ENCODE measurements at places on chromosomes 4 and X.

- no peak for DNase-seq
Observed at GRCh38 chr4:88264336-88264735, 20.0 kb downstream of the PPM1K start.

GRCh38 chr4:175947117-175947722 is 118.4 kb upstream of the WDR17 start:
- no peak for DNase-seq

DNA sequence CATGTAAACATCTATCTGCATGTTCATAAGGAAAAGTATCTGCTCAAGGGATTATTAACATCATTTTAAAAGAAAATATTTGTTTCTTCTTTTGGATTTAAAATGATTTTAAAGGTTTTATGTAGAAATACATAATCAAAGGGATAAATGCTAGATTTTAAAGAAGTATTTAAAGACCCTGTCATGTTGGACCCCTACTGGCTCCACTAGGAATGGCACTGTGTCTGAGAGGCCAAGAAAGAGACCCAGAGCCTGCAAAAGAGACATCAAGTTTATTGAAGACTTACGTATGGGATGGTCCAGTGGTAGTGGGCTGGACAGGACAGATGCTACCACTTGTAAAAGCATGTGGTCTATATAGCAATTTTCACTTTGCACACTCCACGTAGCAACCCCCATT is 78.7 kb upstream of the PCDH18 start:
- DNase-seq: no peak

DNA sequence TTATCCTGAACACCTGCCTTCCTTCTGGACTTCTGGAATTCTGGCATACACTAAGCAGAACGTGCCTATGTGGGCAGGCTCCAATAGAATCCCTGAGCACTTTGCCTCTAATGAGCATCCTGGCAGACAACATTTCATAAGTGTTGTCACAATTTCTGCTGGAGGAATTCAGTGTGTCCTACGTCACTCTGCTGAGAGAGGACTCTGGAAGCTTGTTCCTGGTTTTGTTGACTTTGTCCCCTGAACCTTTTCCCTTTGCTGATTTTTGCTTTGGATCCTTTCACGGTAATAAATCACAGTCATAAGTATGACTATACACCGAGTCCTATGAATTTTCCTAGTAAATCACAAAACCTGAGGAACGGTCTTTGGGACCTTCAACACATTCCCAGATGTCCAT is 43.2 kb downstream of the MTMR8 start:
- DNase-seq: no peak

DNA sequence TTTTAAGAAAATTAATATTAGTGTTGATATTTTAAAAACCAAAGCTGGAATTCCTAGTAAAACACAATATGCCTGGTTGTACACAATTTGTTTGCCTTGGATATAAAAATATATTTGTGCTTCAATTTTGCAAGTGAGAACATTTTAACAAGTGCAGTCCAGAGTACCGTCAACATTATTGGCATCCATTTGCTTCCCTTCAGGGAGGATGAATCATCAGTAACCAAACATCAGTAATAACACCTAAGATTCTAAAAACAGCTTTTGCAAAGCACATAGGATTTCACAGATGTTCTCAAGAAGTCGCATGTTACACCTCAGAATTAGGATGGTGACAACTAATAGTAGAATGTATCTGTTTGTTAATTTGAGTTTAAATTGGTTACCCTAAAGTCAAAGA is 262.6 kb upstream of the BMP3 start:
- DNase-seq: no peak

DNA sequence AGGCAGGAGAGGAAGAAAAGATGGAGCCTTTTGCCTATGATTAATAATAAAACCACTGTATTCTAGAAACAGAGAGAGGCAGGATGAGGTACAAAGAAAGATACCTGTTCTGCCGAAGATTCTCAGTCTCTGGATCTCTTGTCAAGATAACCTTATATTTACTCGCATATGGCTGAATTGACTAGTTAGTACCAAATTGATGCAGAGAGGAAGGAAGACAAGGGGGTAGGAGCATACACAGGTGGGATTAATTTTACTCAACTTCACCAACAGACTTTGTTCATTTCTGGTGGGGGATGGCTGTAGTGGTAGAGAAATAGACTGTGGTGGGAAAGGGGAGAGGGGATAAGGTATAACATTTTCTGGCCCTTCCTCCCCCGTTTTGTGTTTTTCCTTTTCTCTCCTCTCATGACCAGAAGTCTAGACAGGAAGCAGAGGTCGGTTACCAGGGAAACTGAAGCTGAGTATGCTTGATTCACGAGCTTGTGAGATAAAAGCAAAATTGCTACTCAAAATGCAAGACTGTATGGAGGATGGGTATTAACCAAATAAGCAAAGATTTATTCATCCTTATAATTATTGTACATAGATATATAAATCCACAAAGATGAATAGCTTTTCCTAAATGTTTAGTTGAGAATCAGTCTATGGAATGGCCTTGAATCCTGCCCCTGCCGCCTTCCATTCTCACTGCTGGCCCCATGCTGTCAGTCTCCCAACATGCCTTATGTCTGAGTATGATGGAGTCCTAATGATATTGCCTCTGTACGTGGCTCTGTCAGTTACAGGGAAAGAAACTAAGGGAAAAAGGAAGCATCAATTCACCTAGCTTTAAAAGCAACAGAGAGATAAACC is 17.8 kb upstream of the PAGE2B start:
- DNase-seq: no peak

DNA sequence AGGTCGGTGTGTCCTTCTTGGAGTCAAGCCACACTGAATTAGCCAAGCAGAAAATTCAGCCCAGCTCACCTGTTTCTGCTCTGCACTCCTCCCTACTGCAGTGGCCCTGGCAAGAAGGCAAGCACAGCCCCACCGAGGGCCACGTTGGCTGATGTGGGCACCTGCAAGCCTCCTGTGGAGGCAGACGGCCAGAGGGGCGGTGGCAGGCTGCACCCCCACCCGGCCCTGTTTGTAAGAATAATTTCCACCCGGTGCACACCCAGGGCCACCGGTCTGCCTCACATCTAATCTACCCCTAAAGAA is 18.8 kb downstream of the PPP2R2C start:
- DNase-seq: no peak

GRCh38 chr4:6470502-6471306 is 1.7 kb downstream of the PPP2R2C start:
- no peak for DNase-seq

- no peak for DNase-seq
Observed at GRCh38 chrX:108439961-108440696, 491 bp downstream of the COL4A5 start.

- DNase-seq: no peak
Observed at GRCh38 chr4:189979196-189980047, 38.8 kb downstream of the FRG1 start.

DNA sequence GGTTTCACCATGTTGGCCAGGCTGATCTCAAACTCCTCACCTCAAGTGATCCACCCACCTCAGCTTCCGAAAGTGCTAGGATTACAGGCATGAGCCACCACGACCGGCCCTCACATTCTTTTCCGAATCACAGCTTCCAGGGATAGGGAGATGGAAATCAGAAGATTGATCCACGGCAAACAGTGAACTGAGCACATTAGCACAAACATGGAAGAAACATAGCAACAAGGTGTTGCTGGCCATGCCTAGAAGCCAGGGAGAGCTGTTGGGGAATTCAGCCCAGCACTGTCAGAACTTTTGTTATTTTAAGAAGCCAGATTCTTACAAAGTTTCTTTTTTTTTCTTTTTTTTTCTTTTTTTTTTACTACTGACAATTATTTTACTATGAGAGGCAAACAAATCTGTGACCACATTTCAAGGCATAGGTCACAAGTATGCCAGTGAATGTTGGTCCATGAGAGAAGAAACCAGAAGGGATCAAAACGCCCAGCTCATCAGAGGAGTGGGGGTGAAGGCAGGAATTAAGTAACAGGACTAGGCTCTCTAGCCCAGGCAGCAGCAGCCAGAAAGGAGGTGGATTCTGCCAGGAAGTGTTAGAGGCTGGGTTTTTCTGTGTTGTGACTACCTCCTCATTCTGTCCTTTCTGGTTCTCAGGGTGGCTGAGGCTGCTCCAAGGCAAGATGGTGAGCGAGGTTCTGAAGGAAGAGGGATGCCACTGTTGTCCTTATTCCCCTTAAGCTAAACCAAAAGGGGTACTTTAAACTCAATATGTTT is 44.1 kb downstream of the TEC start:
- DNase-seq: no peak

DNA sequence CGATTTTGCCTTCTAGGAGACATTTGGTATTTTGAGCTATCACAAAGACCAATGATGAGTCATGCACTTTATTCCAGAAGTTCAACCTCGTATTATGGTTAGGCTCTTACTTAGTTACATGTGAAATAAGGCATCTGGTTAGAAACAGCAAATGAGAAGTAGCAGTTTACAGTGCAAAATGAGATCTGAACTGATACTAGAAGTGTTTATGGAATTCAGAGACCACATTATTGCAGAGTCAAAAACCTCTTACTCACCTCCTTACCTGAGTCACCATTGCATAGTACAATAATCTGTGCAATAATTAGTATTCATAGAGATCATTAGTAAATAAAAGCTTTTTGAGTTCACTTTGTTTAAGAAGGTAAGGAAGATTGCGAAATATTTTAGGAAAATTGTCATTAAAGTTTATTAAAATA is 38.7 kb downstream of the SEC24B start:
- no peak for DNase-seq

DNA sequence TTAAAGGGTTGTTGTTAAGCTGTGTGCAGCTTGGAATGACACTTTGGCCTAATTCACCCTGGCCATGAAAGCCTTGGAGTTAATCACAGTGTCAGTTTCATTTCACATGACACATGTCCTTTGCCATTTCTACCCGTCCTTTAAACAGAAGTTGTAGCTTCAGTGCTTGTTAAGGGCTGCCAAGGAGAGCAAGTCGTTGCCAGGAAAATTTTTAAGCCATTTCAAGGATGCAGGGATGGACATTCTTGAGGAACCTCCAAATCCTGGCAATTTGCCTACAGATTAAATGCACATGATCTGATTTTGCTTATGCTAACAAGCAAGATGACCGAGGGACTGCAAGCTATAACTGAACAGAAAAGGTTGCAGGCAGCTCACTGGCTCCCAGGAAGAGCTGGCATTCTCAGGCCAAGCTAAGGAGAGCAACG is 40.5 kb downstream of the SETD7 start:
- DNase-seq: no peak

DNA sequence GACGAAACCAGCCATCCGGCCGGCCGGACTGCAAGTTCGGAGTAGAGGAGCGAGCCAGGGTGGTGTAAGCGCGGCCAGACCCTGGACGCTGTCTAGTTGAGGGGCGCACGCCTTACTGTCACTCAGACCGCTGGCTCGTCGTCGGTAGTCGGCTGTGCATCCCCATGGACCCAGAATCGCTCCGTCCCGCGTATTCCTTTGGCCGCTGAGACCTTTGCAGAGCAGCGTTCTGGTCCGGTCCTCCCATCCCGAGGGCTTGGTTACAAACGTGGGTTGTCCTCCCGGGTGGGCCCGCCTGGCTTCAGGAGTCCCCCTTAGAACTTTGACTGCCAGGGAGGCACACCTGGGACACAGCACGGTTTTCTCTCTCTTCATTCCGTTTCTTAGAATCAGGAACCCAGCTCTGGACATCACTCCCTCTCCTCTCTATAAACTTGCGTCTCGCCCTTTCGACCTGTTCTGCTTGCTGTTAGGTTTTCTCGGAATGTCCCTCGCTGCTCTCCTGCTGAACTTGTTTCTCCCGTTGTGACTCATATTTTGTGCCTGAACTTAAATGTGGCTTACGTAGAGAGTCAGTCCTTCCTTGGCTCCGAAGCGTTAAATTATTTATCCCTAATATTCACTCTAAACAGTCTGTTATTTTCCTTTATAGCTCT is 672 bp downstream of the PGM2 start:
- DNase-seq: no peak

DNA sequence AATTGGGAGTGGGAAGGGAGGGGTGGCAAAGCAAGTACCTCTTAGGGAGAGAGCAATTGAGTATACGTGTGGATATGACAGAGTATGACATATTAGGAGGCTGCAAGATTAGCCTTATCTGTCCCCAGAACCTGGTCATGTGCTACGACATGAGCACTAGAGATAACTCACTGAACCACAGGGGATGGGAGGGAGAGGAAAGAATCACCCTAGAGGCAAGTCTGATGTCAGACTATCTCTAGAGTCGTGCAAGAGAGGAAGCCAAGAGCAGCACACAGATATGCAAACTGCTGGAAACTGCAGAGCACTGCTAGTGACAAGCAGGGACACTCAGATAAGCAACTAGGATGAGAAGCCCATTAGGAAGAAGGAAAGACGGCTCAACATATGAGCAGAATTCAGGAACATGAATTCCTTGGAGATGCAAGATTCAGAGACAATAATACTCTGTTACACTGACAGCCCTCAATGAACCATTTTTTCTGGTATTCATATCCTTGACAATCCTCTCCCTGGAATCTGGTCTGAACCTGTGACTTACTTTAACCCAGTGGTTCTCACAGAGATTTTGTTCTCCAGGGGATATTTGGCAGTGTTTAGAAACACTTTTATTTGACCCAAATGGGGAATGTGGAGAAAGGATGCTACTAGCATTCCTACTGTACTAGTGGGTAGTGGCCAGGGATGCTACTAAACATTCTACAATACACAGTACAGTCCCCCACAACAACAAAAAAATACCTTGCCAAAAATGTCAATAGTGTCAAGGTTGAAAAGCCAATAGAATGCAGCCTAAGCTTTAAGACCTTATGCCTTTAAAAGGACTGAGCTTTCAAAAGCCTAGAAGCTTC is 84.0 kb upstream of the BMP2K start:
- no peak for DNase-seq

DNA sequence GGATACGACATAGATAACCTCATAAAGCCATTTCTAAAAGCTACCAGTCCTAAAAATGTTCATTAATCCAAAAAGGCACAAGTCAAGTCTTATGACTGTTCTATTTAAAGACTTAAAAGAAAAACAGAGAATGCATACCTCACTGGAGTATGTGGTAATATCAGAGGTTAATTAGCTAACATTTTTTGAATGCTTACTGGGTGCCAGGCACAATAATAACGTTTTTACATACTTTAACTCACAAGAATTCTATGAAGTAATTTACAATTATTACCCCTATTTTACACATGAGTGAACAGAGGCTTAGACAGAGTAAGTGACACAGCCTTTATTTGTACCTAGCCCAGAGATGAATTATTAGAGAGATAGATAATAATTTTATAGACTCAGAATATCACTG is 207.5 kb downstream of the PDGFC start:
- no peak for DNase-seq

DNA sequence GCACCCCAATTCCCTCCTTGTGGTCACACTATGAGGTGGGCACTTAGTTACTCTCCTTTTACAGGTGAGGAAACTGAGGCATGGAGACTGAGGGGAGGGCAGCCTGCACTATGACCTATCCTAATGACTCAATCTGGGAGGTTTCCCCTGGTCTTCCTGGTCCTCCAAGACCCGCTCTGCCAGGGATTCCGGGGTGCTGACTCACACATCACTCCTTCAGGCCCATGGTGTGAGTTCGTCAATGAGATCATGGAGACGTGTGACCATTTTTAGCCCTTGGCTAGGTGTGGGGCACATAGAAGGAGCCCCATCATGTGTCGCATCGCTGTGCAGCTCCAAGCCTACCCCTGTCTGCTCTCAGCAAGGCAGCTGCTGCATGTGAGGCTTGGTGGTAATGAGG is 32.4 kb upstream of the BCOR start:
- DNase-seq: peak; percentile 51
